ENCODE measurements at places on chromosomes 12 and 14.

GRCh38 chr12:28817524-28817923 lies 331.6 kb upstream of the FAR2 start:
- no peak for DNase-seq

GRCh38 chr14:75292886-75293285 lies 14.3 kb downstream of the FOS start:
- DNase-seq = no peak

DNA sequence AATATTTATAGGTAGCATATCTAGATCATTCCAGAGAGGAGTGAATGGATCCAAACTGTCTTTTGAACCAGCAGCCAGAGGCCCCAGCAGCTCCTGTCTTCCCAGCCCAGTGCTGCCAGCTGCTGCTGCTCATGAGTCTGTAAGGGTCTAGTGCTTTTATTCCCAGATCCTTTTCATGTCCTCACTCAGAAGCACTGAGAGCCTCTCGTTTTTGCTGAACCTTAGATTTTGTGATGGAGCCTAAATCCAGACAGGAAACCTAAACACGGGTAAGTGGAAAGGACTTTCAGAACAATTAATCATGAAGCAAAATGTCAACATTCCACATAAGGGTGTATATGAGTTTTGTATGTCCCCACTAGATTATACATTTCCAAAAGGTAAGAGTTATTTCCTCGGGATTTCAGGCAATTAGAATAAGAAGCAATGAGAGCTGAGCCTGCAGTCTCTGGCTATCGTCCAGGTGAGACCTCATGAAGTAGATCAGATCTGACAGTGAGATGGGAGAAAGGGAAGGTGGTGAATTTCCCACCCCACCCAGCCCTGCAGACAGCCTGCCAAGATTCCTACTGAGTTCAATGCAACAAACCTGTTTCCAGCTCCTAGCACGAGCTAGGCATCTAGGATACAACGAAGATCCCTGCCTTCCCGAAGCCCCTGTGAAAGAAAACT lies 84.4 kb downstream of the NINJ2 start:
- no peak for DNase-seq

DNA sequence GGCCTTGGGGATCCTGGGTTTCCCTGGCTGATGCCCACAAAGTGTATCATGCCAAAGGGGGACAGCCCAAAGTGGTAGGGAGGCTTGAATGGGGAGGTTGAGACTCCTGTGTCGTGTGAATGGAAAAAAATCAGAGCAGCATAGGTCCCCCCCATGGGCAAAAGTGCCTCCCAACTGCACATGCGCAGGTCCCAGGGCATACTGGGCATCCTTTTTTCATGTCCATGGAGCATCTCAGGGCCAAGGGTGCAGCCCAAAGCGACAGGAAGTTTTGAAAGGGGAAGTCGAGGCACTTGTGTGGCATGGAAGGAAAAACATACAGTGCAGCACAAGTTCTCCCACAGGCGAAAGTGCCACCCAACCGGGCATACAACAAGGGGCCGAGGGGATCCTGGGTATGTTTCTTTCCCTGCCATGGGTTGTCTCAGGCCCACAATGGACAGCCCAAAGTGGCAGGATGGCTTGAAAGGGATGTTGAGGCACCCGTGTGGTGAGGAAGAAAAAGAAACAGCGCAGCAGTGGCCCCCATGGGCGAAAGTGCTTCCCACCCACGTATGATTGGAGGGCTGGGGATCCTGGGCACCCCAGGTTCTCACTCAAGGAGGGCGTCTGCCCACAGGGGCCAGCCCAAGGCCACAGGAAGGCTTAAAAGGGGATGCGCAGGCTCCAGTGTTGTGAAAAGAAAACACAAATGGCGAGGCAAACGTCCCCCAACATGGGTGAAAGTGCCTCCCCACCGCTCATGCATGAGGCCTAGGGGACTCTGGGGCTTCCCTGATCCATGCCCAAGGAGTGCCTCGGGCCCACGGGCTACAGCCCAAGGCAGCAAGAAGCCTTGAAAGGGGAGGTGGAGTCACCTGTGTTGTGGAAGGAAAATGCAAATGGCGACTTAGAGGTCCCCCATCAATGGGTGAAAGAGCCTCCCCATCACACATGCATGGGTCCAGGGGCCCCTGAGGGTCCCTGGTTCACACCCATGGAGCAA lies 573.7 kb downstream of the ALG10 start:
- no peak for DNase-seq

DNA sequence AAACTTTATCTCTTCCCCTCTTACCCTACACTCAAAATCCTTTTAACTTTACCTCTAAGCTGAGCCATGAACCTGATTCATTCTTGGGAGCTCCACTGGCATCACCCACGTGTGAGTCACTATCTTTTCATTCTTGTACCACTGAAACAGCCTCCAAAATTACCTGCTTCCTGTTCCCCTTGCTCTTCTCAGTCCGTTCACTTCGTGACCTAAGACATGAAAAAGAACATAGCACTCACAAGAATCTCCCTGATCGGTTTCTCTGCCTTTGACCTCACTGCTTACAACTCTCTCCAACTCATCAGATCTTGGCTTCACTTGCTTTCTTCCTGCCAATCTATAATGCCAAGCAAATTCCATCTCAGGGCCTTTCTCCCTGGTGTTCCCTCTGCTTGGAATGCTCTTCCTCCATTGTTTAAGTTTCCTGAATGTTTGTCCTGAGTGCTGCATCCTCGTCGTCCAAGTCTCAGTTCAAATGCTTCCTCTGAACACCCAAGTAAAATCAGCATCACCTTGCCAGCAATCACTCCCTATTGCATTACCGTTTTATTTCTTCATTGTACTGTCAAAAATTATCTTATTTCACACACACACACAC lies 9.2 kb downstream of the GLIPR1 start:
- peak; percentile 62 for DNase-seq

DNA sequence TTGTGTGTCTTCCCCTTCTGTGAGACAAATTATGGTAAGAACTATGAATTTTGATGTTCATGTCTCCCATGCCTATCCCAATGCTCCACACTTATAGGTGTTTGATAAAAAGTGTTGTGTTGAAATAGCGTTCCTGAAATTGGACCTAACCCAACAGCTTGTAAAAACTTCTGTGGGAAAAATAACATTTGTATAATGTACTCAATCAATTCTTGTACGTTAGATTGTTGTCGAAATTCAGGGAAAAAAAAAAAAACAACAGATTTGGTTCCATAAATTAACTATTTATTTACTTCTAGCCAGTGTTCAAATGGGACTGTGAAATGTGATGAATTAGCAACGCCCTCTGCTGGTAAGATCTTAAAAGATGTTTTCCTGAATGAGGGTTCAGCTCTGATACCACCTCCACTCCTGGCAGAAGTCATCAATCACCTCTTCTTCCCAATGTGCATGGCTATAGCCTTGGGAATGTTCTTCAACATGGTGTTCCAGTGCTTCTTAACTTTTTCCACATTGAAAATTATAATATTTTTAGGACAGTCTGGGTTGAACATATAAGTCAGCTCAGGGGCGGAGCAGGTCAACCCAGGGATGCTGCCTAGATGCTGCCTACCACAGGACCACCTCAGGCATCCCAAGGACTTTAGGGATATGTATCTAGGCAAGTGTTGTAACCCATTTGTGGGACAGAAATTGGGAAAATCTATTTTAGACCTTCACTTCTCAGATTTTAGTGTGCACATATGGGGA lies 170.6 kb downstream of the OTOGL start:
- no peak for DNase-seq

DNA sequence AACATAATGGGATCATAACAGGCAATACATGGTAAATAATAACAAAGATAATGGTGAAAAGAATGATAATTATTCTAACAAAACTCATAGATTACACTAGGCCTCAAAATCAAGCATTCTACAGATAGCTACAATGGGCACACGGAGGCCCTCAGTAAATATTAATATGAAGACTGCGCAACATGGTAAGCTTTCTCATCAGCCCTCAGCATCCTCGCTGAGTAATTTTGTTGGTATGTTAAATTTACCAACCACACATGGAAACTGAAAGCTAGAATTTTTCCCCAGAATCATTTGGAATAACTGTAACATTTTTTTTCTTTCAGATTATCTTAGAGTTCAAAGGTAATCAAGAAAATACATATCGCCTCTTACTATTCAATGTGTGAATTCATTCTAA lies 74.2 kb upstream of the PYGL start:
- DNase-seq = no peak

- DNase-seq = no peak
Measured at GRCh38 chr12:48075832-48076231, 30.0 kb downstream of the SENP1 start.

GRCh38 chr12:1369938-1370500 lies 224.4 kb downstream of the FBXL14 start:
- DNase-seq = no peak

GRCh38 chr14:94401083-94401482 lies 12.7 kb upstream of the SERPINA1 start:
- no peak for DNase-seq

DNA sequence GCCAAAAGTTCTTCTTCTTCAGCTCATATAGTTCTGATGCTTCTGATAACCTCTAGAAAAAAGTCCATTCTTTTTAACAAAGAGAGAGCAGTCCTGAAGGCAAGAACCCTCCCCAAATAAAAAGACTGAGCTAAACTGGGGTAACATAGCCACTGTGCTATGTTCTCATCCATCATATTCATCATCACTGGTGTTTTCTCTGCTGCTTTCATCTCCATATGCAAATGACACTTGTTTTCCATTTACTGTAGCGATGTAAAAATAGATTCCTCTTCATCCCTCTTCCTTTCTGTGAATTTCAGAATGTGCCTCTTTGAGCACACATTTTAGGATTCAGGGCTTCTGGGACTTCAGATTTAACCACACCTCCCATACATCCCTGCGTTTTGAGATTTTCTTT lies 44.9 kb downstream of the GSC start:
- no peak for DNase-seq

DNA sequence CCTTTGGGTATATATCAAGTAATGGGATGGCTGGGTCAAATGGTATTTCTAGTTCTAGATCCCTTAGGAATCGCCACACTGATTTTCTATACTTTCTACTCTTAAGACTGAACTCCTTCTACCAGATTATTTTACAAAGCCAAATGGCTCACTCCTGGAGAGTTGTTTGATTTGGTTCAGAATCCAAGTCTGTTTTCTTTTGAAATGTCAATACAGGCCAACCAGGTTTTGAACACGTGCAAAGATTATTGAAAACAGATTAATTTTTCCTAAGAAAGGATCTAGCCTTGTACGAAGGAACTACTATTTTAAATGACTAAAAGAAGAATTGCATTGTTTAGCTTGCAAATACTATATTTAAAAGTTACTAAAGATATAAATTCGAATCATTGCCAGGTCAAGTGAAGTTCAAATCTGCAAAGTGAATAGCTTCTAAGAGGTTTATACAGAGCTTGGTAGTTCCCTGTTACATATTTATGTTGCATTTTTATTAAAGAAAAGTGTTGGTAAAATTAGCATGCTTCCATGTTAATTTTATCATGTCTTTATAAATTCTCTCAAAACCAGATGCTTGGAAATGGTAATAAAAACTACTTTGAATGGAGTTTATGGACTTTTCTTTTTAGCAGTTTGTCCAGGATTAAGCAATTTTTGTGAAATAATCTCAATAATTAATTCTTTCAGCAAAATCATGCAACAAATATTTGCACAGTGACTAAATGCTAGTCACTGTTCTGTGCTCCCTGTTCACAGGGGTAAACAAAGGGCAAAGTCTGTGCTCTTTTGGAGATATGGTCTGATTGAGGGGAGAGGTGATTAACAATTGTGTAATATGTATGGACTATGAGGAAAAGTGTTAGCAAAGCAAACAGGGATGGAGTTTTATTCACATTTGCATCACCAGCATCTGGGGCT lies 38.9 kb downstream of the GPR65 start:
- no peak for DNase-seq

DNA sequence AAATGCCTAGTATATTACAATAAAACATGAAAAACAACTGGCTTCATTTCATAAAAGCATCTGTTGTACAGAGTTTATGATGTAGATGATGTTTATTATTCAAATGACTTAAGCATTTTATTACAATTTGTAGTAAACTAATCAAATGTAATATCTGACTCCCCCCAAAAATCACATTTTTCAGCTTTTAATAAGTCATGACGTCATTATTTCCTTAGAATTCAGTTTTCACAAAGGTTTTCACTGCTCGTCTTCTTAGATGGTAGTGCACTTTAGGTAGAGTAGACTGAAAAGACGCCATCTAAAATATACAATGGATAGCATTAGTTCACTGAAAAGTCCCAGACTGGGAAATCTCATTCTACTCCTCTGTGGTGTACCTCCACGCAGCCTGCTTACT lies 181.5 kb downstream of the ACSS3 start:
- no peak for DNase-seq

GRCh38 chr12:72622556-72622955 lies 350.4 kb downstream of the TRHDE start:
- DNase-seq = no peak

- no peak for DNase-seq
Measured at GRCh38 chr12:24889411-24889810, 59.5 kb downstream of the BCAT1 start.

DNA sequence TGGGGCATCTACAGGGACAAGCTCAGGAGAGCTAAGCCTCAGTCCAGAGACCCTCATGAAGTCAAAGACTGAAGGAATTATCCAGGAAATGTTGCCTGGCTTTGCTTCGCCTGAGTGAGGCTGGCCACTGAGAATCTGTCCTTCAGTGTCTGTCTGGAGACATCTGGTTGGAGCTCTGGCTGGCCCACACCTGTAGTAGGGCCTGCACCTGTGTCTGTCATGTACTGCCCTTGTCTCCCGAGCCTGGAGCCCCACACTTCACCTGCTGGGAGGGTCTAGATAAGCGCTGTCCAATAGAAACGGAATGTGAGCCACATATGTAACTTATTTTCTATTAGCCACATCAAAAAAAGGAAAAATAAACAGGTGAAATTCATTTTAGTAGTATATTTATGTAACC lies 9.9 kb upstream of the HDAC7 start:
- DNase-seq = no peak

DNA sequence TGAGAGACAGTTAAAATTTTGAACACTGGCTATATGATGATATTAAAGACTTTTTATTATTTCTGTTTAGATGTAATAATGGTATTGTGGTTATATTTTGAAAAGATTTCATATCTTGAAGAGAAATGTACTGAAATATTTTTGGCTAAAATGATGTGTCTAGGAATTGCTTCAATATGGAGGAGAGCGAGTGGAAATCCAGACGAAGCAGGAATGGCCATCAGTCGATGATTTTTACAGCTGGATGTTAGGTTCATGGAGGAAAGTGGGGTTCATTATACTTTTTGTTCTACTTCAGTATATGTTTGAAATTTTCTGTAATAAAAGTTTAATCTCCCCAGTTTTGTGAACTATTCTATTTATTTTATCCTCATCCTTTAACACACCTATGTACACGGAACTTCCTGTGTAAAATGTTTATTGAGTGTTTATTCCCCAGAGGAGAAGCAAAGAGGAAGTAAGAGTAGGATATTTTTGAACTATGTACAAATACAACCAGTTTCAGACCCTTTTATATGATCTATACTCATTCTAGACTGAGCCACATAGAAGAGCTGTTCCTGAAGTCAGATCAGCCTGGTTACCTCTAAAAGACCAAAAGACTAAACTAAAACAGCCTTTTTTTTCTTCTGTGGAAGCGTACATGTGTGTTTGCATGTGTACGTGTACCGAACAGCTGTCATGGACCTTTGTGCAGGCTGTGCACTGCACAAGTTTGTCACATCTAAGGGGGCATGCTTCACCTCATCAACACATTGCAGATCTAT lies 211.0 kb upstream of the NUDT4 start:
- DNase-seq = no peak
